Stimulated activated CD4-positive, alpha-beta T cell treated with anti-CD3 and anti-CD28 coated beads, Interleukin-1b, Interleukin-23, amount 100 ng/mL, for 48 hours (primary cell): ENCODE measurements at places on chromosomes 2 and 18.
A peak's percentile ranks its signal among the peaks of the same experiment; 100 is the strongest.

DNA sequence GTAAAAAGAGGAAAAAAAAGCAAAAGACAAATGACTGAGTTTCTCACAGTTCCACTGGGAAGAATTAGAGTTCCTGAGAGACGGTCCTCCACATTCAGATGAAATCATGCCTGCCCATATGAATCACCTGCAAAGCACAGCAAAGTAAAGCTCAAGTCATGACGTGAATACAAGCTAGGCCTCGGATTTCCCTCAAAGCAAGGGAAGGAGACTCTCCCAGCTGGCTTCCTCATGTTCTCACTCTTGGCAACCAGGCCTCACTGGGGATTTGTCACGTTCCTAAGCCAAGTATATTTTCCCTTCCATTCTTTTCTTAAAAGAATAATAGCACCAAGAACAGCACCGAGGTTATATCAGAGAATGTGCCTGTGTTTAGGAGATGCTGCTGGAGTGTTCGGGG is 47.0 kb downstream of the CYP27C1 start:
- DNase-seq, result no peak

DNA sequence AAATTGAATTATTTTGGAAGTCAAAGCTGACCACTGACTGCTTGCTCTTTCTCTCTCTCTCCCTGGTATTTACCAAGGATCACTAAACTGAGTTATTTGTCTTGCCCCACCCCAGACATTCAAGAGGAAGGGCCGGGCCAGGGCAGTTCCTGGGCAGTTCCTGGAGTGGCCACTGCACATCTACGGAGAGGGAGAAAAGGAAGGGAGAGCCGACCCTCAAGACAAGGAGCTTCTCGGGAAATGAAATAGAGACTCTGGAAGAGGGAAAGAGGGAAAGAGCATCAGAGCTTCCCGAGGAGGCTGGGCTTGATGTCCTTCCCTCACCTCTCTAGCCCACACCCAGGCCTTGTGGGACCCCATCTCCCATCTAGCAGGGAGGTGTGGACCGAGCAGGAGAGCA is 83.1 kb downstream of the SEPTIN10 start:
- no peak for DNase-seq

- DNase-seq, result no peak
Measured at GRCh38 chr18:36692371-36692770, 136.4 kb downstream of the TPGS2 start.

DNA sequence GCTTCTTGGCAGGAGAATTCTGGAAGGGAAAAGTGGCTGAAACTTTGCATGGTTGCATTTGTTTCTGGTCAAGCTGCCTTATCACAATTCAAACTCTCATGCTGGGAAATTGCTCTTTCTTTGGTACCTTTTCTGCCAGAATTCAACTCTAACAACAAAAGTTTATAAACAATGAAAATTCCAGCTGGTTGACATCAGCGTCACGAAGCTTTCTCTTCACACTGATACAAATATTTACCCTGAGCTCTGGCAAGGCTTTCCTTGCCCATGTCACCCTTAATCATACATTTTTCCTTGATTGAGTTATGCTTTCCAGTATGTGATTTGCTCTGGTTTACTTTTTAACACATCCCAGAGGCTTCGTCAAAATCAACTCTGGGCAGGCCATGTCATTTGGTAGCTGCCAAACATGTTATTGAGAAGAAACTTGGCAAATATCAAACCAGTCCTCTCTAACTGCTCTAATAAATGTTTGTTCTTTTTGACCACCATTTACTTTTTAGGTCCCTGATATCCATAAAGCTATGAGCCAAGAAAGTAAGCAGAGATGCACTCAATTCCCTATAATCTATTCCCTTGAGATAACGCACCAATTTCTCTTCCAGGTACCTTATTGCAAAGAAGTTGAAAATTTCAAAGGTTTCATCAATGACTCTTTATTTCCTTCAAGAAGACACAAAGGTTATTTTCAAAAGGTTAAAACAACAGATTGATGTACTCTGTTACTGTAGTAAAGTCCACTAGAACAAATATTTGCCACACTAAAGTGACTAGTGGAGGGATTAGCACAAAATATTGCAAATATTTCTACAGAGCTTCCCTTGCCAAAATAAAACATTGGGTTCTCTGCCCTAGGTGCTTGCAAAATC is 1241.1 kb upstream of the ZEB2 start:
- DNase-seq, result no peak

DNA sequence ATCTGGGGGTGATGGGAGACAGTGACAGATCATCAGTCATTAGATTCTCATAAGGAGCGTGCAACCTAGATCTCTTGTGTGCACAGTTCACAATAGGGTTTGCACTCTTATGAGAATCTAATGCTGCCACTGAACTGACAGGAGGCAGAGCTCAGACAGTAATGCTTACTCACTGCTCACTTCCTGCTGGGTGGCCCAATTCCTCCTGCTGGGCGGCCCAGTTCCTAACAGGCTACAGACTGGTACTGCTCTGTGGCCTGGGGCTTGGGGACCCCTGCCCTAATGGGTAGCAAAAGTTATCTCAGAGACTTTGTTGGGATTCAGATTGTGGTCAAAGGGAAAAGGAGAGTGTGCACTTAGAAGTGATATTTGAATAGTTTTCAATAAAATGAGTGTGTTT is 840.1 kb upstream of the ID2 start:
- no peak for DNase-seq

DNA sequence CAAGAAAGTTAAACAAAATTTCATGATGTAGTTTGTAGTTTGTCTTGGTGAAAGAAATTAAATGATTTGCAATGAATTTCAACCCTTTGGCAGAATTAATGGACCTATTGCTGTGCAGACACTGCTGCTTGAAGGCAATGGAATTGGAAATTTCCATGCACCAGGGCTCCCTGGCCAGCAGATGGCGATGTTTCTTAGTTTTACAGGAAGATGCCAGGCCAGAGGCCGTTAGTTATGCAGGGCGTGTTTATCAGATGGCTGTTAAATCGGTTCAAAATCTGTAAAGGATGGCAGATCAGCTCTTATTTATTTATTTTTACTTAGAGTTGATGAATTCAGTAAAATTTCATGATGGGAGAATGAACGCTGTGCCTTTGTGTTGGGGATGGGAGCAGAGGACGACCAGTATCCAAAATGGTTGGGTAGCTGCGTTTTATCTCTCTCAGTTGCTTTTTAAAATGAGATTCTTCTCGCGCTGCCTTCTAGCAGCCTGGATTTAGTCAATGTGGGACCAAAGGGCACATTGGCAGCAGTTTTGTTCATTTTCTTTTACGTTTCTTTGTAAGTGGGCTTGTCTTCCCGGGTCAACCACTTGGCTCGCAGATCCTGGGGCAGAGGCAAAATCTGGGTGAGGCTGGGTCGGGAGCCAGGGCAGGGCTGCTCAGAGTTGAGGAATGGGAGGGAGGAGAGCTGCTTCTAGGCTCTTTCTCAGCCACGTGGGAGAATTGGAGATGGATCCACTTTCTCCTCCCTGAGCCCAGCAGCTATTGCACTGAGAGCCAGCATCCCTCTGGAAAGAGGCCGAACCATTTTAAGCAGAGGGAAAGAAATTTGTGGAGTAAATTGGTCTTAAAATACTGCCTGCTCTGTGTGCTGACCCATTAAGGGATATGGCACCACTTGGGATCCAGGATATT is 344.0 kb downstream of the PIK3C3 start:
- DNase-seq, result peak; percentile 59

GRCh38 chr2:190678444-190679162 is 29.7 kb downstream of the NAB1 start:
- DNase-seq, result peak; percentile 85

DNA sequence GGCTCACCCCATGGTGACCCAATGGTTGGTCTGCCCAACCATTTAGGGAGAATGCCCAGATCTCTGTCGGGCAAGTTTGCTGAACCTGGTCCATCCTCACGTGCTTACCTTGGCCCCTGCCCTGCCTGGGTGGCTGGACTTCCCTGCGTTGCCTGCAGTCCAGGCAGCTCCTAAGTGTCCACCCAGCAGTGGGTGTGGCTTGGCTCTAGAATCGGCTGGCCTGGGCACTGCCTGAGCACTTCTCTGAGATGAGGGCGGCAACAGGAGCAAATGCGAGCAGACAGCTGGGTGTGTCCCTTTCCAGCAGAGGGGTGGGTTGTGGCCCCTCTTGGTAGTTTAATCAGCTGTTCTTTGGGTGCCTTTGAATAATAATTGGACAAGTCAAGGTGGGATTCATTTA is 11.3 kb downstream of the PCARE start:
- DNase-seq, result no peak

DNA sequence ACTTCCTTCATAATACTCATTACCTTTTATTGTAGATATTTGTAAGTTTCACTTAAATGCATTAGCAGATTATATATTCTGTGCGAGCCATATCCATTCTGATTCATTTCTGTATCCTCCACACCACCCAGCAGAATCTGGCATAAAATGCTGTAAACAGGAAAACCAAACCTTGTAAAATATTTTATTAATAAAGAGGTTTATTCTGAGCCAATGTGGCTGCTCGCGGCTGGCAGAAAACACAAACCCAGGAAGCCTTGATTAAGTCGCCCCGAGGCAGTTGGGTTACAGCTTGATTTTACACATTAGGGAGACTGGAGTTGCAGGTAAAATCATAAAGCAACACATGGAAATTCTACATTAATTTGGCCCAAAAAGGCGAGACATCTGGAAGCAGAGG is 40.5 kb downstream of the GNAL start:
- no peak for DNase-seq

GRCh38 chr18:25886283-25886682 is 204.1 kb downstream of the SS18 start:
- DNase-seq, result no peak

- DNase-seq, result no peak
Measured at GRCh38 chr2:45712570-45712969, 61.1 kb downstream of the PRKCE start.

- DNase-seq, result no peak
Measured at GRCh38 chr2:120566331-120567035, 169.2 kb upstream of the GLI2 start.

- DNase-seq, result no peak
Measured at GRCh38 chr2:12120281-12121150, 374.1 kb downstream of the LPIN1 start.

- no peak for DNase-seq
Measured at GRCh38 chr2:103875131-103875530, 978.8 kb upstream of the POU3F3 start.

DNA sequence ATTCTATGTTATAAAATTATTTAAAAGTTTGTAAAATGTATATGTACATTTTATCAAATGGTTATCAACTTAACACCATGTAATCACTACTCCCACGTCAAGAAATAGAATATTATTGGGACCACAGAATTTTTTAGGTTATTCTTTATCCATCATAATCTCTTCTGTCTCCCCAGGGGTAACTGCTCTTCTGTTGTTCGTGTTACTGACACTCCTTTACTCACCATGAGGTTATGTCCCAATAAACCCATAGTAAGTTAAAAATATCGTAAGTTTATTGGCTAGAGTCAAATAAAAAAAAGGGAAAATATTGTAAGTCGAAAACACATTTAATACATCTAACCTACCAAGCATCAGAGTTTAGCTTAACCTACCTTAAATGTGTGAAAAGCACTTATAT is 14.0 kb downstream of the OTX1 start:
- no peak for DNase-seq

GRCh38 chr2:160701822-160702221 is 208.2 kb upstream of the RBMS1 start:
- DNase-seq, result no peak

GRCh38 chr2:68632021-68632420 is 11.4 kb upstream of the PROKR1 start:
- no peak for DNase-seq

GRCh38 chr18:58490238-58490637 is 138.7 kb downstream of the ALPK2 start:
- no peak for DNase-seq

GRCh38 chr2:35356332-35356731 is 999.2 kb upstream of the CRIM1 start:
- no peak for DNase-seq

GRCh38 chr18:7658701-7659100 is 91.6 kb downstream of the PTPRM start:
- DNase-seq, result no peak

DNA sequence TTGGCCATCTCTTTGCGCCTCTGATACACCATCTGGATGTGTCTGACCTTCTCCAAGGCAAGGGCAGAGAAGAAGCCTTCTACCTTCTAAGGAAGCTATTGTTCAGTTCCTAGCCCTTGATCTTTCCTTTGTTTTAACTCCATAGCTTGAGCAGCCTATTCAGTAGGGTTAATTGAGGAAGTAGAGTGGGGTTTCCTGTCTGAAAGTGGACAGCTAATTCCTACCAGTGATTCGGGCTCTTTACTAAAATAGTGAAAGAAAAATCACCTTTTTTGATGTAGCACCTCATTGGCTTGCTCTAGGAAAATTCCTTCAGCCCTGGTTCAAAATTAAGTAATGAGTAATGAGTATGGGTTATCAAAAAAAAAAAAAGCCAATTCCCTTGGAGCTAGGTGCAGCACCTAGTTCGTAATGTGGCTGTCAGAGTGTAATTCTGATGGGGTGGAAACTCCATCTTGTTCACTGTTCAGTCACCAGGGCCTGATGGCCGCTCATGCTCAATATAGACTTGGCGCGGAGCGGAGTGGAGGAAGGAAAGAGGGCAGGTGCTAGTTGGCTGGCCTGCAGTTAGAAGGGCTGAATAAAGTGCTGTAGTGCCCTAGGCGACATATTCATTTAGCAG is 2.9 kb upstream of the MGAT5 start:
- no peak for DNase-seq

DNA sequence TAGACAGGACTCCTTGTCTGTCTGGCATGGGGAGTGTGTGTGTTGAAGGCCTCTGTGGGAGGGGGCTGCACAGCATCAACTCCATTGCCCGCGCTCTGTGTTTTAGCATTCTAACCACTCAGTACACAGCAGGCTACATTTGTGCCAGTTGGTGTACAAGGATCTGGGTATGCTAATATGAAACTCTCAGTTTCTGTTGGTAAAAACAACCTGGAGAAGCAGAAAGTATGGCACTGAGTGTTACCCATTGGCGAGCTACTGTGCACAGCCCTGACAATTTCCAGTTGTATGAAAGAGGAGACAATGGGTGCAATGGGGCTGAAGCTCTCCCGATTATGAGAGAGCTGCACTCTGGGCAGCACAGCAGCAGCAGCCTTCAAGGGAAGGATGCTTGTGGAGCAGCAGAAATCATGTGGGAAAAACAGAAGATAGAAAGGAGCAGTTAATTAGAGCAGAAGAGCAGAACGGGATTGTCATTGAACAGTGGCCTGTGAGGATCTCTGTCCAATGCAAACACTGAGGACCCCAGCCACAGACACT is 443.6 kb downstream of the CBLN2 start:
- DNase-seq, result no peak

- no peak for DNase-seq
Measured at GRCh38 chr2:170454471-170455372, 260.4 kb upstream of the SP5 start.

DNA sequence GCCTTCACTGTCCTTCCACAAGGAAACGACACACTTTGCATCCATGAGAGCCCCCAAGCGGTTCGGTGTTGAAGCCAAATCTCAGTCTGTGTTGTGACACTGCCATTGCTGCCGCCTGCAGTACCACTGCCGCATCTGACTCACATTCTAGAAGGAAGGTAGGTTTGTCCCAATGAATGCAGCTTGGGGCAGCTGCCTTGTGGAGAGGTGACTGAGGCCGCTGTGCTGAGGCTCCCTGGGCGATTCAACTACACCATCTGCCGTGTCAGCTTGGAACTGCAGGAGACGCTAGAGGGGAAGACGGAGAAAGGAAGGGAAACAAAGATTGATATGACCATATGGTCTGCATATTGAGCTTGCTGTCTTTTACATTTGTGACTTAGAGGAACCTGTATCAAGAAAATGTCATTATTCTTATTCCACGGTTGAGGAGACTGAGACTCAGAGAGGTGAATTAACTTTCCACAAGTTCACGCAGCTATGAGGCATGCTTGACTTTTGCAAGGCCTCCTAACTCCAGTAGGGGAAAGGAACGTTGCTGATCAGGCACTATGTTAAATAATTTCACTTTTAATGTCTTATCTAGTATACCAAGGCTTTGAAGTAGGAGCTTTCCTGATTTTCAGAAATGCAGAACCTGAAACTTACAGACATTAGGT is 43.5 kb upstream of the LMAN1 start:
- DNase-seq, result peak; percentile 80
